ENCODE measurements at places on chromosomes 2 and 18.

DNA sequence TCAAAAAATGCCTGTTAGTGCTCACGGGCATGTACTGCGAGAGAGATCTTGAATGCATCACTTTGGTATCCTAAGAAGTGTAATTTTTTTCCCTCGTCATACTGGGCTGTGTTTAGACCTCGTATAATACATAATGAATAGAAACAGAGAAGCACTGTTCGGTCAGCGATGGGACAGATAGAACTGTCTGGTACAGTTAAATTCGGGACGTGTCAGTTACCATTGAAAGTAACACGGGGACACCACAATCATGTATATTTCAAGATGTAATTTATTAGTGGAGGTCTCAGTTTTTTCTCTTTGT is 1.8 kb downstream of the PKP4 start:
- DNase-seq, result no peak

- no peak for DNase-seq
Measured at GRCh38 chr18:56823986-56824565, 172.9 kb downstream of the WDR7 start.

GRCh38 chr2:55879976-55880375 is 43.6 kb downstream of the EFEMP1 start:
- no peak for DNase-seq

DNA sequence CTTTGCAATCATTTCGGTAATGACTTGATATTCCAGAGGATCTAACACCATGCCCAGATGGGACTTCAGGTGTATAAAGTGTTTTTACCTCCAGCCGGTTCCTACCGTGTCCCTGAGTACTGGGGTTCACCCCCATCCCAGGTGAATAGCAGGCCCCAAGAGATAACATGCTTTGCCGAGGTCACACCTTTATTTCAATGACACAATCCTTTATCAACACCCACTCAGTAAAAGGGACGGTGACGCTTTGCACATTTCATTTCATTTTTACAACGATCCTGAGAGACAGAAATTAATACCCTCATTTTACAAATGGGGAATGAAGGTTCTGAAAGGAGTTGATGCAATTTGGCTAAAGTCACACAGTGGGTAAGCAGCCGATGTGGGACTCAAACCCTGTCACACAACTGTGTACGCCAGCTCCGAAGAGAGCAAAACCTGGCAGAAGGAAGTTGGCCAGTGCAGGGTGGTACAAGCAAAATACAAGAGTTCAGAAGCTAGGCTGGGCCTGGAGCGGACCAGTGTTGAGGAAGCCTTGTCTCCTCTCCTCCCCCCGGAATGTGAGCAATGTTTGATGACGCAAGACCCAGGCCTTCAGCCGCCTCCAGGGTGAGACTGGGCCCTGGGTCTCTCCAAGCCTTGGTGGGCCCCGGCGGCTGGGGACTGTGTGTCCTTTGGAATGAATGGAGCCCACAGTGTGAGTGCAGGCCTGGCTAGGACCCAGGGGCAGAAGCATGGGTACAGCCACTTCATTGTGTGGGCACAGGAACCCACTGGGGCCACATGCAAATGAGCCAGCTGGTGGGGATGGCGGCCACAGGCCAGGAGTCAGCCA is 139.6 kb upstream of the MYCN start:
- no peak for DNase-seq

DNA sequence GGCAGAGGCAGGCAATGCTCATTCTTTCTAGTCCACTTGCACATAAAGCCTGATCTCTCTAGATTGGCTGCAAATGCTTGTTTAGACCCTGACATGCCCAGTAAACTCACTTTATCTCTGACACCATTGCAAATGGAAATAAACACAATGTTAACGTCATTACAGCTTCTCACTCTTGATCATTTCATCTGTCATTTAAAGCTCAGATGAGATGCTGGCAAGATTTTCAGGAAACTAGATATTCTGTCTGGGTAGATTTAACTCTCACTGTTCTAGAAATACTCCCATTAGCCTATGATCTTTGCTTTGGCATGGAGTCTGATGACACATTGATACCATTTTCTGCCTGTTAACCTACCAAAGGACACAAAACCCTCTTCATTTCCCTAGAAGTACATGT is 320.7 kb upstream of the HNRNPA3 start:
- DNase-seq, result no peak

DNA sequence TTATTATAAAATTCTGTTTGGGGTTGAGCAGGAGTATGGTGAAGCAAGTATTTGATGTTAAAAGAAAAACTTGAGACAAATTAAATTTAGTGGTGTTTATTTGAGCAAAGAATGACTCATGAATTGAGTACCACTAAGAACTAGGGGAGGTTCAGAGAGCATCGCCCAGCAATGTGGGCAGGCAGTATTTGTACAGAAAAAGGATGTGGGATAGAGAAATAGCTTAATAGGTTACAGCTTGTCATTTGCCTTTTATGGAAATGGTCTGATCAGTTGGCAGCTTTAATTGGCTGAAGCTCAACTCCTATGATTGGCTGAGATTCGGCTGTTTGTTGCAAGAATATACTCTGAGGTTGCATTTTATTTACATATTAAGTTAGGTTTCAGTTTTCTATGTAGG is 68.2 kb downstream of the LRATD1 start:
- no peak for DNase-seq

DNA sequence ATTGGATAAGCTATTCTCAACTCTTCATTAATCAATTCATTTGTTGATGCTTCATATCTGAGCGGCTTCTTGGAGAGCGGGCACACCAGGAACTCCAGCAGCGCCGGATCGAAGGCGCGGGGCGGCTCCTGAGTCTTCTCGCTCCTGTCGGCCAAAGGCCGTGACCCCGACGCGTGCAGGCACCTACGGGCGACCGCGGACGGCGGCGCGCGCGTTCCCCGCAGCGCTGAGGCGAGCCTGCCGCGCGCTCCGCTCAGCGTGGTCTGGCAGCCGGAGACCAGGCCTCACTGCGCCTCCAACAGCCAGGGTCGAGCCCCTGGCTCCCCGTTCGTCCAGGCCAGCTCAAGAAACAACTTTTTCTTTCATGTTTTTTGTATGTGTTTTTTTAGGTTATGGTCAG is 97.5 kb downstream of the ICA1L start:
- no peak for DNase-seq

- no peak for DNase-seq
Measured at GRCh38 chr2:94947097-94948016, 76.1 kb downstream of the TEKT4 start.

- DNase-seq, result no peak
Measured at GRCh38 chr2:207088839-207089238, 76.9 kb downstream of the KLF7 start.

DNA sequence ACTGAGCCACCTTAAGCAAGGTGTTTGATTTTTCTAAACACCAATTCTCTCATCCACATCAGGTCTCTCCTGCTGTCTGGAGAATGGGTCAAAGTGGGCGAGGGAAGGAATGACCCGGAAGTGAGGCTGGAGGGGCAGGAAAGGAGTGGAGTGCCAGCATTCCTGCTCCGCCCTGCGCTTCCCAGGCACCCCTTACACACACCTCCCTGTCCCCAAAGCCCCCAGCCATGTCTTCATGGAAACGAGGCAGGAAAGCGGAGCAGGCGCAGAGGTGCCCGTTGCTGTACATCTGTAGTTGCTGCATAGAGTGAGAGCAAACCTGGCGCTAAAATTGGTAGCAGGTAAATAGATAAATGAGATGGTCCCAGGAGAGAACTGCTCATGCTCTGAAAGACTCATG is 27.2 kb upstream of the NT5DC4 start:
- no peak for DNase-seq

GRCh38 chr2:173161040-173161439 is 85.4 kb downstream of the MAP3K20 start:
- no peak for DNase-seq

DNA sequence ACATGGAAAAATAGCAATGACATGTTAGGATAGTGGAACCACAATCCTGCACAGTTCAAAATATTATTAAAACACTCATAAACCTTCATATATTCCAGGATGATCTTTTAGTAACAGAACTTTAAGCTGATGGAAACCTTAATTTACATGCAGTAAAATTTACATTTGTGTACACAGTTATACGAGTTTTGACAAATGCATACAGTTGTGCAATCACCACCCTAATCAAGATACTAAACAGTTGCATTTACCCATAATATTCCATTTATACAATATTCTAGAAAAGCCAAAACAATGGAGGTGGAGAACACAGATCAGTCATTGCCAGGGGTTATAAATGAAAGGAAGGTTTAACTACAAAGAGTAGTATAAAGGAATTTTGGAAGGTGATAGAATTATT is 117.6 kb downstream of the EXOC6B start:
- DNase-seq, result no peak

DNA sequence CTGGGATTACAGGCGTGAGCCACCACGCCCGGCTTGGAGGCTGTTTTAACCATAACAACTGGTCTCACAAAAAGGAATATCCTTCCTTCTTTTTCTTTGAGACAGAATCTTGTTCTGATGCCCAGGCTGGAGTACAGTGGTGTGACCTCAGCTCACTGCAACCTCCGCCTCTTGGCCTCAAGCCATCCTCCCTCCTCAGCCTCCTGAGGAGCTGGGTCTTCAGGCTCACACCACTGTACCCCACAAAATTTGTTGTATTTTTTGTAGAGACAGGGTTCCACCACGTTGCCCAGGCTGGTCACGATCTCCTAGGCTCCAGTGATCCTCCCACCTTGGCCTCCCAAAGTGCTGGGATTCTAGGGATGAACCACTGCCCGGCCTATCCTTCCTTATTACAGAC is 21.7 kb downstream of the CTIF start:
- no peak for DNase-seq

DNA sequence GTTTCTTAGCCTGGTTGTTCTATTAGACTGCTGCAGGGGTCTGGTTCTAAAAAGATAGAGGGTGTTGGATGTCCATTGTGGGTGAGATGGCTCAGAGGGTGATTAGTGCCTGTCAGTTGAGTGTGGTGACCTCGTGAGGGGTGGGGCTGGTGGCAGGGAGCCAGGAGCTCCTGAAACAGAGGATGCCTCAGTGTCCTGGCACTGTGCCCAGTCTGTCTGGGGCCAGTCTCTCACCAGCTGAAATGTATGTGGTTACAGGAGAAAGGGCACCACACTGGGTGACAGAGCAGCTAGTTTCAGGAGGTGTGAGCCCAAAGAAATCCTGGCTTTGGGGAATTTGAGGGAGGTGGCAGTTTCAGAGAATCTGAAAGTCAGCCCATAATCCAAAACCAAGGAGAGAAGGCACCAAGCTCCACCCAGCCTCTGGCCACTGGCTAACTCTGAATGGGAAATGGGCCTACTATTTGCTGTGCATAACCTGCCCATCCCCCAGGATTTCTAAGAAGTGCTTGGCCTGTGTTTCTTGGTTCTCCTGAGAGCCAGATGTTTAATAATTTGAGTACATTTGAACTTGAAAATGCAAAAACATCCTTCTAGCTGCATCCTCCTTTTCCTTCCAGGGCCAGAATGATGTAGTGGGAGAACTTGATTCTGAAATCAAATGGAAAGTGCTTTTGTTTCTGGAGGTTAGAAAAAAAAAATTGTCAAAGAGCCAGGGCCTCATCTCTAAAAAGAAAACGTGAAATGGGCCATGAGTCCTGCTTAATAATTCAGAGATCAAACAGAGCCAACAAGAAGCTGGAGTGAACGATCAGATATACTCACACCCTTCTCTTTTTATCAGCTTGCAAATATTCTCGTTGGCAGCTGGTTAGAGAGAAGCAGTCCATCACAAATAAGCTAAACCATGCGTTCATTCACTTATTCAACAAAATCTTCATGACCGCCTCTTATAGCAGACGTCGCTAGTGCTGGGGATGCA is 92.3 kb downstream of the B3GNT2 start:
- peak; percentile 32 for DNase-seq

GRCh38 chr2:73593680-73594079 is 48.5 kb downstream of the NAT8 start:
- DNase-seq, result no peak

DNA sequence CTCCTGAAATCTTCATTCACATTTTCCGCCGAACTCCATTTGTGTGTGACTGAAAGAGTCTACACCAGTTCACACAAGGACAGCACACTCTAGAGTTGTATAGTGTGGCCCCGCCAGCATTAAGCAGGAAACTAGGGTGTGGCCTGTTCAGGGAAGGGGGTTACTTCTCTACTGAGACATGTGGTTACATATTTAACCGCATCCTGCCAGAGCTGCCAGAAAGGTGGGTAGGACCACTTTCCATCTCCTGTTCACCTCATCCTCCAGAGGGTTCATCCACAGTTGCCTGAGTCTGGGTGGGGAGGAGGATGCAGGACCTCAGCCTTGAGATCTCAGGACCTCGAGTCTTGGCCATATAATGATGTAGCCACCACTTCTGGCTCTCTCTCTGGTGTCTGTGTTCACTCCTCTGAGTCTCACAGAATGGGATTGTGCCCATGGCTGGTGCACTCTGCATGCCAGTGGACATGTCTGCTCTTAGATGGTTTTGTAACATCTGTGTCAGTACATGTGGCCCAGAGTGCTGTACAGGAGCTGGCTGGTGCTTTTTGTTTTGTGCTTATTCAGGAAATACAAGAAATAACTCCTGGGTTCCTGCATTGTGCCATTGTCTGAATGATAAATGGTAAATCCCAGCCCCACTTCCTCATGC is 7.7 kb upstream of the SP140L start:
- DNase-seq, result peak; percentile 60

GRCh38 chr2:2931318-2932075 is 446.1 kb downstream of the EIPR1 start:
- no peak for DNase-seq

- DNase-seq, result no peak
Measured at GRCh38 chr2:15642011-15642814, 50.5 kb downstream of the DDX1 start.

DNA sequence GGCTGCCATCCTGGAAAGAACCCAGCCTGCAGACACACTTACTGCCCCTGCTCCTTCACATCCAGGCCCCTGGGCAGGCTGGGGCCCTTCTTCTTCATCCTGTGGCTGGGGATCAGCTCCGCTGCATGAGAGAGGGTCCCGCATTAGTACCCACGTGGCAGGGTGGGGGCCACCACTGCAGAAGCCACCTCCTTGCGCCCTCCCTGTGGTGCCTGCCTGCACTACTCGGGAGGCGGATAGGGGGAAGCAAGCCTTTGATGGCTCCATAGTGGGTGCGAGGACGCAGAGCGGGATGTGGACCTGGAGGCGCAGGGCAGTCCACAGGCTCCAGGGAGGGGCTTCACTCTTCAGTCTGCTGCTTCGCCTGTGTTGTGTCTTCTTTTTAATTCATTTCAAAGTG is 46.7 kb downstream of the GPC1 start:
- no peak for DNase-seq

DNA sequence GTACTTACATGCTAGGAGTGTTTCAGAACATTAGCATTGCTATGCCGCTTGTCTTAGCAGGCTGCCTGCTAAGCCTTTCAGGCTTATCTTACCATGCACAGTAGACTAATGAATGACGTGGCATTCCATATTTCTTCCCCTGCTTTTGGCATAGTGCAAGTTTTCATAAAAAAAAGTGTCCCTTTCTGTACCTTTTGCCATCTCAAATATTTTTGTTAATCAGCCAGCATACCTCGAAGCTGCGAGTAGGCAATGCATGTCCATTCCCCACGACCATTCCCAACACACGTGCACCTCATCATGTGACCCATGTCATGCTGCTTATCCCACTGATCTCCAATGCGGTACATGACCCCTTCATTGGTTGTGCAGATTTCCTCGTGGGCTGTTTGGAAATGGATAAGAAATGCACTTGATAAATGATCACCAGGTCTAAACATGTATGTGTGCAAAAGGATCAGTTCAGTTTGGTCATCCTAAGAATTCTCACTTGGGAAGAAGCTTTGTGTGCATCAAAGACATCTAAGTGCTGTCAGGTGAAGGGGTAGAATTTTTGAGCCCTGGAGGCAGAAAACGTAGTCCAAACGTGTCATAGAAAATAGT is 13.9 kb downstream of the FN1 start:
- DNase-seq, result no peak

Measured in GM10248 (cell line).